NCI-H1048 (cell line): ENCODE measurements at places on chromosomes 4 and X.

DNA sequence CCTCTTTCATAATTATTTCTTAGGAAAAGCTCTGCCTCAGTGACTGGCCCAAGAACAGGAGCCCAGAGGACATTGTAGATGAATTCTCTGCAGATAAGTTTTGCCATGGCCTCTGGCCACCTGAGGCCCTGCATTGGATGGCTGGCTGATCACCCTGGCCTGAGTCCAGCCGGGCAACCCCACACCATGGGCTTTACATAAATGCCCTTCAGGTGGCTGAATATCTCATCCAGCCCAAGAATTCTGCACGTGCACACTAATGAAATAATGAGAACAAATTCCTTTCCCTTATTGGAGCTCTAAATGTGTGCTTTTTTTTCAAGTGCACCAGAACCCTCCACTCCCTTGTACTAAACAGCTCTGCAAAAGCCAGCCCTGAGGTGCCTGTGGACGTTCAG is 65.7 kb downstream of the IRF2 start:
- no peak for DNase-seq

- no peak for DNase-seq
Measured at GRCh38 chr4:108431986-108432385, 188.4 kb upstream of the RPL34 start.

DNA sequence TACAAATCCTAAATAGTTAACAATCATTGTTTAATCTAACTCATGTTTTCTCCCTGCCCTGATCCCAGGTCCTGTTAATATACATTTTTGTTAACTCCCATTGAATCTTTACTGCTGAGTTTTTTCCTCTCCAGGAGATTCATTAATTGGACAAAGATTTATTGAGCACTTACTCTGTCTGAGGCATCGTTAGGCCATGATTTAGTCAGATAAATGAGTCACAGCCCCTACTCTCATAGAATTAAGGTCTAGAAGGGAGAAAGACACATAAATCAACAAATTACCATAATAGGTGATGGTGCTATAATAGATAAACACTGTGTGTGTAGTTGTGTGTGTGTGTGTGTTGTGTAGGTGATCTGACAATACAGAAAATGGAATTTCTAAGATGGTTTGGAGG is 112.5 kb downstream of the MAPK10 start:
- no peak for DNase-seq

DNA sequence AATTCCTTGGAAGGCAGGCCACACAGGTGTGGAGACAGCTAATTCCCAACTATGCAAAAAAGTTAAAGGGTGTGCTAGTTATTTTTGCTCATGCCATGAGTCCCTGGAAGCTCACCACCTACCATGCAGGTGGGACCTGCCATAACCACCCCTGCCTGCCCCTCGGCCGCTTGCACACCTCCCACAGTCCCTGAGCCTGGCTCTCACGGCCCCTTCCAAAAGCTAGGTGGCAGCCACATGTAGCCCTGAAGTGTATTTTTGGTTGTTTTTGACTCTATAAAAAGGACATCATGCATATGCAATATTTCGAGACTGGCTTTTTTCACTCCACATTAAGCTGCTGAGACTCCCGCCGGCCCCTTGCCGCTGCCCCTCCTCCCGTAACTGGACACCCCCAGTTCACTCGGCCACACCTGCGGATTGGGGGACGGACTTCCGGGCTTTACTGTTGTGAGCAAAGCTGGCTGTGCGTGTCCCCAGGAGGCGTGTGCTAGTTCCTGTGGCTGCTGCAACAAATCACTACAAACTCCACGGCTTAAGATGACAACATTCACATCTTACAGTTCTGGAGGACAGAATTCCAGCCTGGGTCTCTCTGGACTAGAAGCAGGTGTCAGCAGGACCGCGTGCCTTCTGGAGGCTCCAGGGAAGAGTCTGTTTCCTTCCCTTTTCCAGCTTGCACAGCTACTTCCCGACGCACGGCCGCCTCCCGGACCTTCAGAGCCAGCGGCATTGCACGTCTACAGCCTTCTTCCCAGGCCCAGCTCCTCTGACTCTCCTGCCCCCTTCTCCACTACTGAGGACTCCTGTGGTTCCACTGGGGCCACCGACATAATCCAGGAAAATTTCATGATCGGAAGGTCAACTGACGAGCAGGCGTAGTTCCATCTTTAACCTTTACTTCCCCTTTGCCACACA is 24.8 kb downstream of the ZFYVE28 start:
- no peak for DNase-seq

DNA sequence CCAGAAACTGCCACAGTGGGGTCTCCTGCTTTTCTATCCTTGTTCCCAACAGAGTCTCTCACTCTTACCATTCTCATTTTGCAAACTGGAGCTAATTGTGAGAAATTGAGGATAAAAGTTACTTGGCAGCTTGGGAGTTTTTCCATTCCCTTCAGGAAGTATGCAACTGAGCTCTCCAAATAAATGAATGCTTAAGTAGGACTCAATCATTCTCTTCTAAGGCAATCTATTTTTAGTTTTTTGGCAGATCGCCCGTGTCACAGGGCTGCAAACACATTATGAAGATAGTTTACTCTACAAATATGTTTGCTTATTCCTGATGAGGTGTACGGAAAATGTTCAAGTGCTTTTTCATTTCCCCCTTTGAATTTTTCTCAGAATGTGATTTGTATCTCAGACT is 5.3 kb downstream of the ASB11 start:
- no peak for DNase-seq

GRCh38 chr4:146224326-146224966 is 10.1 kb downstream of the REELD1 start:
- DNase-seq: no peak

DNA sequence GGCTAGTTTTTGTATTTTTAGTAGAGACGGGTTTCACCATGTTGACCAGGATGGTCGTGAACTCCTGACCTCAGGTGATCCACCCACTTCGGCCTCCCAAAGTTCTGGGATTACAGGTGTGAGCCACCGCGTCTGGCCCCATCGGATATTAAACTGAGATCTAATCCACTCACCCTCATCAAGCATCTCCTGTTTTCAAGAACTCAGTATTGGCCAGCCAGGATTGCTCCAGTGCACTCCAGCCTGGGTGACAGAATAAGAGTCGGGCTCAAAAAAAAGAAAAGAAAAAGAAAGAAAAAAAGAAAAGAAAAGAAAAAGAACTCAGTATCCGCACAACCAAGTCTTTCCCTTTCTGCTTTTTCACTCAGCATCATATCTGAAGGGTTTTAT is 167.6 kb downstream of the OR13H1 start:
- DNase-seq: no peak

DNA sequence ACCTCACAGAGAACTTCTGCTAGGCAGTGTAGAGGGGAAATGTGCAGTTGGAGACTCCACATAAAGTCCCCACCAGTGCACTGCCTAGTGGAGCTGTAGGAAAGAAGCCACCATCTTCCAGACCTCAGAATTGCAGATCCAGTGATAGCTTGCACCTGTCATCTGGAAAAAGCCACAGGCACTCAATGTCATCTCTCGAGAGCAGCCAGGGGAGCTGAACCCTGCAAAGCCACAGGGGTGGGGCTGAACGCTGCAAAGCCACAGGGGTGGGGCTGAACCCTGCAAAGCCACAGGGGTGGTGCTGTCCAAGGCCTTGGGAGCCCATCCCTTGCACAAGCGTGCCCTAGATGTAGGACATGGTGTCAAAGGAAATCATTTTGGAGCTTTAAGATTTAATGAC is 1226.3 kb downstream of the PCDH7 start:
- DNase-seq: no peak

GRCh38 chr4:187576751-187577150 is 418.8 kb upstream of the ZFP42 start:
- DNase-seq: no peak

- no peak for DNase-seq
Measured at GRCh38 chr4:86256086-86256485, 103.8 kb downstream of the MAPK10 start.

- no peak for DNase-seq
Measured at GRCh38 chr4:57064811-57065711, 45.1 kb downstream of the IGFBP7 start.

DNA sequence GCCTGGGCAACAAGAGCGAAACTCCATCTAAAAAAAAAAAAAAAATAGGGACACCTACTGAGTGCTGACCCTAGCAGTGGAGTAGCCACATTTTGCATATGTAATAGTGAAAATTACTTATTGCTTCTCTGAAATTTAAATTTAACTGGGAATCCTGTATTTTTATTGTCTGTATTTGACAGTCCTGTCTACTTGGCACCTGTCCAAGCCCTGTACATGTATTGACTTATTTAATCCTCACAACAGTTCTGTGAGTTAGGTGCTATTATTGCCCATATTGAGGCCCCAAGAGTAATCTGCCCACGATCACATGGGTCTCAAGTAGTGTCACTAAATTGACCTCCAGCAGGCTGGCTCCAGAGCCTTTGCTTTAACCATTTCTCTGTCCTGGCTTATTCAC is 81.6 kb downstream of the WDR19 start:
- peak; percentile 18 for DNase-seq

GRCh38 chr4:20395160-20395773 is 143.6 kb downstream of the SLIT2 start:
- peak; percentile 7 for DNase-seq

DNA sequence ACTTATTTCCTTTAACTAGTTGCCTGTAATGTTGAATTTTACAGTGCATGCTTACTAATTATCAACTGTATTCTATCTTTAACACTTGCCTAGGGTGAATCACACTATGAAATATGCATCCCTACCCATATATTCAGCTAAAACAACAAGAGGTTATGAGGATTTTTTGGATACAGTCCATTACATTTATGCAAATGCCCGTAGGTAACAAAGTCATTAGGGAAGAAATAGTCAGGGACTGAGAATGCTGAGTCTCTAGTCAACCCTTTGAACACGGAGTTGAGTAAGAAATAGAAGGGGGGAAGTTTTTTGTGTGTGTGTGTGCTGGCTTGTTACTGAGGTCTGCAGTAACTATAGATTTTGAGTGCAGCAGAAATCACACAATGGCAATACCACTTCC is 26.1 kb upstream of the CBLL2 start:
- no peak for DNase-seq

DNA sequence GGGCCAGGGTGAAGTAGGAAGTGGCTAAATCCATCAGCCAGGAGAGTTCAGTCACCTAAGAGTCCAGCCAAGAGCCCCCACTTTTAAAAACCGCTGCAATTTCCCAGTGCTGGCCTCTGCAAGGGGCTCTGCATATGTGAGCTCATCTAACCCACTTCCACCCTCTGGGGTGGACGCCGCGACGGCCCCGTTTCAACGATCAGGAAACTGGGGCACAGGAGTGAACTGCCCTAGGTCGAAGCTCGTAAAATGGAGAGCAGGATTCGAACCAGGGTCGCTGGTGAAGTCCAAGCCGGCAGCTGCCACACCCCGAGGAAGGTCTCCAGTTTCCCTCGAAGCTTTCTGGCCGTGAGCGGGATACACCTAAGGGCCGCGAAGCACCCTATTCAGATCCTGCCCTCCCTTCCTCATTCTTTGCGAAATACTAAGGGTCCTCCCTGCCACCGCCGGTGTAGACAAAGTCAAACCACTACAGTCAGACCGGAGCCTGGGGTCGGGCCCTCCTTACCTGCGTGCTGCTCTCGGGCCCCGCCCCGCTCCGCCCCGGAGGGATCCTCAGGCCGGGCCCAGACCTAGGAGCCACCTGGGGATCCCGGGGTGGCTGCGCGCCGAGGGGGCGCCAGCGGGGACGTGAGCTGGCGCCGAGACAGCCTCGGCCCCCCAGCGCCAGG is 446 bp downstream of the EVC2 start:
- no peak for DNase-seq
